ENCODE measurements at places on chromosomes 6 and 20.

- no peak for DNase-seq
Observed at GRCh38 chr20:53829724-53830521, 236.3 kb upstream of the ZNF217 start.

DNA sequence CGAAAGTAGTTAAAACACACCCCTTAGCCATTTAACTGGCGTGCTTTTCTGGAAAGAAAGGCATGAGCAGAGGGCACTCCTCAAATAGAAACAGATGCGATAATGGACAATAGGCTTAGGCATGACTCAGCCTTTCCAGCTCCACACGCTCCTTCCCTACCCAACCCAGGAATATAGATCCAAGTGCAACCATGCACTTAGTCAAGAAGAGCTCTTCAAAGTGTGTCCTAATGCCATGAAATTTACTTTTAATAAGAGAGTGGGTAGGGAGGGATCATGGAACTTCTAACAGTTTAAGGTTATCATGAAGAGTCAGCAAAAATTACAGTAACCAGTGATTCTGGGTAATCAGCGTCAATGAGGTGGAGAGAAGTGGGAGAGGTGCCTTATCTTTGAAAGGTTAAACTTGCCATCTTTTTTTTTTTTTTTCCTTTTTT is 2.4 kb upstream of the EFHC1 start:
- no peak for DNase-seq

DNA sequence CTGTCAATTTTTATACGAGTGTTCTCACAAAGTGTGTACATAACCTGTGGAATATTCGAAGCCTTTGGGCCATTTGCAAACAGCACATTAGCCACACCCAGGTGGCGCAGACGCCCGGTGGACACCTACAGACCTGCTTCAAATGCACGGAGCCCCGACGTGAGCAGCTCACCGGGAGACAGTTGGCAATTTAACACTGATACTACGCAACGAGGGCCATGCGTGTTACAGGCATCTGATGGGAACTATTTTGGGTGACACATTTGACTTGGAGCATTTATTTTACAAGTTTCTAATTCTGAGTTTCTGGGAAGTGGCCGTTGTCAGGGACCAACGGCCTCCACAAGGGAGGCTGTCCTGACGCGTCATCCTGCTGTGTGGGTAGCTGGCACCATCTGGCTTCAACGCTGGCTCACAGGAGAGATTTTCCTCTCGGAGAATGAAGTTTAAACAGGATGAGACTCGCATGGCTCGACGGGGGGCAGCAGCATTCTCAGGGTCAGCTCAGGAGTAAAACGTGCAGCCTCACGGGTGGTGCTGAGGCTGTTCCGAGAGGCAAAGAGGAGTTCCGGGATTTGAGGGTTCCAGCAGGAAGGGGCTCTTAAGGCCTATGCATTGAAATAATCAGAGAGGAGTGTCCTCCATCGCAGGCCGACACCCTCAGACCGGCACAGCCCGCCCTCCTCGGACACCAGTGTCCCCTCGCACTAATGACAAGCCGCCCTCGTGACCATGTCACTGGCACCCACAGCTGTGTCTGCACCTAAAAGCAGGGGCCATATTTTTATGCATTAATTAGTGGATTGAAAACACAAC is 207.4 kb downstream of the DLL1 start:
- no peak for DNase-seq

DNA sequence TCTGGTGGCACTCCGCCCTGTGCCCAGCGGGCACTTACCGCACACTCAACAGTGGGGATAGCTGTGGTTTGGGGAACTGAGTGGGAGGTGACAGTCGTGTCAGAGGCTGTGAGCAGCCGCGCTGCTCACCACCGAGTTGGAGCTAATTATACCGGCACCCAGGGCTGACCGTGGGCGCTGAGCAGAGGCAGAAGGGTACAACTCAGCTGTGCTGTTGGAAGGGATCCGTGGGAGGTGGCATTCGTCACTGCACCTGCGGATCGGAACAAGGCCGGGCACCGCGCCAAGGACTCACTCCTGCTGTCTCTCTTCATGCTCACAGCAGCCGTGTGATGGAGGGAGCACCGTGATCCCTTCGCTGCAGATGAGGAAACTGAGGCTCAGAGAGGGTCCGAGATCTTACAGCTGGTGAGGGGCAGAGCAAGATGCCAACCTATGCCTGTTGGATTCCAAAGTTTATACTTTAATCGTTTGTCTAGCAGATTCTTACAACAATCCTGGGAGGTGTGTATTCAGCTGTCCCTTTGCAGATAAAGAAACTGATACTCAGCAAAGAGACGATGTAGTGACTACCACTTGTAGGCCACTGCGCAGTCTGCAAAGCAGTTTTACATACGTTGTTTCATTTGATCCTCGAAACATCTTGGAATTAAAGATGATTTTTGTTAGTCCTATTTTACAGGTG is 713 bp upstream of the ELMO2 start:
- DNase-seq, result peak; percentile 69

GRCh38 chr20:52004018-52004417 is 187.6 kb downstream of the ZFP64 start:
- no peak for DNase-seq

- peak; percentile 24 for DNase-seq
Observed at GRCh38 chr20:41029150-41029901, 704 bp downstream of the TOP1 start.

DNA sequence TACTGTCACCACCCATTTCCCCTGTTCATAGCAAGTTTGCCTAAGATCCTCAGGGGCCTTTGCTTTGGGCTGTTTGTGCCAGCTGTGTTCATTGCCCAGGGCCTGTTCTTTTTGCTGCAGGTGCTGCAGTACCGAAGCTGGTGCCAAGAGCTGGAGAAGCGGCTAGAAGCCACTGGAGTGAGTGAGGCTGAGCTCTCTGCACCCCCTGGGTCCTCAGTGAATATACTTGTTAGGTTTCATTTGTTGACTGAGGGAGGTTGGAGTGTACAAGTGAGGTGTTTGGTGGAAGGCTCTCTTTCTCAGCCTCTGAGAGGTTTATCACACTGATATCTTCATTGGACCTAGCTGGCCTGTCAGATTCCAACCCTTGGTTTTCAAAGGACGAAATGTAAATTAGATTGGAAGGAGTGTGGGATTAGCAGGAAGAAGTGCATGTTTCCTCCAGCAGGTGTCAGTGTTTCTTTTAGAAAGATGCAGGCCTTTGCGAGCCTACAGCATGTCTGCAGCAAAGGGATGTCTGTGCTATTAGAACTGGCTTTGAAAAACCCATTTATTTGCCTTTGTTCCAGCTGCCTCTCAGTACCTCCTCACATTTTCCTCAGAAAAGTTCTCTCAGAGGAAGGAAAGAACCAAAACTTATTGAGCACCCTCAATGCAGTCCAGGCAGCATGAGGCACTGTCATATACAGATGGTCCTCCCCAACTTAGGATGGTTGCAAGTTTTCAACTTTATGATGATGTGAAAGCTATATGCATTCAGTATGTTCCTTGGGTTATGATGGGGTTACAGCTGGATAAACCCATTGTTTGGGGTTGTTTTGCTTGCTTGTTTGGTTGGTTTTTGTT is 8.3 kb downstream of the CEP250 start:
- peak; percentile 8 for DNase-seq

DNA sequence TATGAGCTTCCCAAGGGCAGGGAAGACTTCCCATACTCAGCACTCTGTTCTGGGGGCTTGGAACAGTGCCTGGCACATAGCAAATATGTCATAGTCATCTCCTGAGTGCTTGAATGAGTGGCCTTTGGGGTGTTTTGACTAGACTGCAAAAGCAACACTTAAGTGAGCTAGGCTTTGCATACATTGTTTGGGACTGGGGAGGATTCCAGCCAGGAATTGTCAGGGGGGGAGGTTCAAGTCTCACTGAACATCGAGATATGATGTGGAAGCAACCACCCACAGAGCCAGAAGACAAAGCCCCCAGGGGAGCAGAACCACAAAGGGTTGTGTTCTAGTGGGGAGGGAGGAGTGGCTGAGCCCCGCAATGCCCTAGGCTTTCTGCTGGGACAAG is 98.4 kb downstream of the SYCP2 start:
- DNase-seq, result no peak

DNA sequence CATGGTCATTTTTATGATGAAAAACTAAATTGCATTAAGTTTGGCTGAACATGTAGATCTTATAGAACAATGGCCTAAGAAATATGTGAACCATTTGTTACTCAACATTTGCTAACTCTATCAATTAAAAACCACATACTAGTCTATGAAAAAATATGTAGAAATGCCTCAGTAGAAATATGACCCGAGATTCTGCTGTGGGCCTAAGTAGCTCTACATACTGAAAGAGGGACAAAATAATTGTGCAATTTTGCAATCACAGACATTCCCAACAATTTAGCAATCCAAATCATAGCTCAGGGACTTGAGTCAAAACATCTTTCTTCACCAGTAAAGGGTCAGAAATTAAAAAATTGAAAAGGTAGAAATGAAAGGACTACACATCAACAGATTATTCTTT is 619.0 kb downstream of the FRK start:
- no peak for DNase-seq

- no peak for DNase-seq
Observed at GRCh38 chr20:47208534-47209174, 147.8 kb downstream of the ZMYND8 start.

GRCh38 chr6:37130704-37131103 is 39.2 kb upstream of the PIM1 start:
- no peak for DNase-seq

GRCh38 chr6:136036601-136037000 is 185.1 kb downstream of the PDE7B start:
- DNase-seq, result no peak

- no peak for DNase-seq
Observed at GRCh38 chr6:123383718-123384117, 253.0 kb downstream of the TRDN start.

DNA sequence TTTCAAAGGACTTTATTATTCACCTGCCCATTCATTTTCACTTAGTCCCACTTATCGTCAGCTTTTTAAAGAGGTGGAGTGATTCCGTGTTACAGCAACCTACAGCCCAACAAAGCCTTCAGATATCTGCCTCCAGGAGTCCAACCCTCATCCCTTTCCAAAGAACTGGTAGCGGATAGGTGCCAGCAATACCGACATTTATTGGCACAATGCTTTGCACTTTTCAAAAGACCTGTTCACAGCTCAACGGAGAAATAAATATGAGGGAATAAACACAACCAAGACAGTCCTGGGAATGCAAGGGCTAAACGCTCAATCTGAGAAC is 819 bp upstream of the MTRF1L start:
- DNase-seq, result no peak

- no peak for DNase-seq
Observed at GRCh38 chr20:37452236-37452635, 68.8 kb upstream of the NNAT start.

GRCh38 chr6:119348096-119348747 is 1.3 kb downstream of the MAN1A1 start:
- DNase-seq, result peak; percentile 18

- DNase-seq, result no peak
Observed at GRCh38 chr6:90197854-90198496, 98.7 kb downstream of the BACH2 start.
